ENCODE measurements at places on chromosomes 2 and 18.

DNA sequence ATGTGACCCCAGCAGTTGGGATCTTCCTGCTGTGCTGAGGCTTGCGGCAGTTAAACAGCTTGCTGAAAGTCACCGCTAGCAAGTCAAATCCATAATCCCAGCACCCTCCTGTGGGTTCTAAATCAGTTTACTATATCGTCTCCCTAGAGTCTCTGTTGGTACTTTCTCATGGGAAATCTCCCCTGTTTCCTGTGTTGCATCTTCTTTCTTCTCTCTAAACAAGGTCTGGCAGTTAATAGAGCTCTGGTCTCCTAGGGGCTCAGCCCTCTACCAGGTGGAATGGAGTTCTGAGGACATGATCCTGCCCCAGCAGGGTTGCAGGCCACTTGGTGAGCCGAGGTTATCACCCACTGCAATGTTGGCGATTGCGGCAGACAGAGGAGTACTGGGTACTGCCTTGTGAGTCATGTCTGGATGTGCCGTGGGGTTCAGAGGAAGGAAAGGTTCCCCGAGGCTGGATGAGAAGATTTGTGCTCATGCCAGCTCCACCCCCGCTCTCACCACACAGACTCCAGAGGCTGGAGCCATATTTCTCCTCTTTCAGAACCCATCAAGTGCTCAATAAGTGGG is 59.4 kb upstream of the SIX2 start:
- no peak for DNase-seq

DNA sequence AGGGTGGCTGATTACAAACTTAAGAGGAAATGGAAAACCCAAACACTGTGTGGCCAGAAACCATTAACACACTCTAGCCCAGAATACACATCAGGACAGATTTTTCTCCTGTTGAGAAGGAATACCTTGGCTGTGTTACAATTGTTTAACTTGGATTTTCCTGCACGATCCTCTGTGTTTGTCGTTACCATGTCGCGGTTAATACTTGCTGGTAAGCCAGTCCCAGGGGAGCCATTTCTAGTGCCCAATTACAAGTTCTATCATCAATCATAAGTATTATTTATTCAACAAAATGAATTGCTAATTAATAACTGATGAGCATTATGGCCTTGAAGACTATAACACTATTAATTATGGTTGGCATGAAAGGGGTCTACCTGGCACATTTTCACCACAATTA is 146.8 kb downstream of the LNPK start:
- DNase-seq, result no peak

DNA sequence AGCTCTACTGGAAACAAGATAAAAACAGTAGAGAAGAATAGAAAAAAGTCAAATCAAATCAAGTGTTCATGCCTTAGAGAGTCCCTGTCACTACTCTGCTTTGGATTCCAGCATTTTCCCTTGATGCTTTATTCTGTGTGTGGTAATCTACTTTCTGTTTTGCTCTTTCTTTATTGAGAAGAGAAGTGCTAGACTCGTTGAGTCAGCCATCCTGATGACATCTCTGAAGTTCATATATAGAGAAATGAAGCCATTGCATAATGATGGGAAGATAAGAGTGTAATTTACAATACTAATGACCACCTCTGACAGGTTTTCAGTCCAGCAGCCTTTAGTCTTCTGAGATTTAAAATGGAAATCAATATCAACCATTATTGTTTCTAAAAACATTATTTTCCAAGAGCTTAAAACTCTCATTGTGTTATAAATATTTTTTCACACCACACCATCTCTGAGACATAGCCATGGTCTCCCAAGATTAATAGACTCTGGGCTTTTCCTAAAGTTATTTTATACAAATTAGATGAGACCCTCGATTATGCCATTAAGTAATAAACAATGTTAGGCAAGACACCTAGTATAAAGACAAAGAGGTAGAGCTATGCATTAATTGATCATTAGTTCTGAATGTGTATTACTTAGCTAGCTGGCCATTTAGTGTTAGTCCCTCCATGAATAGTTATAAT is 679.0 kb upstream of the ACVR2A start:
- DNase-seq, result no peak

GRCh38 chr2:63729362-63729761 is 112.3 kb upstream of the UGP2 start:
- DNase-seq, result no peak

- DNase-seq, result no peak
Observed at GRCh38 chr2:153871231-153872221, at the start of gene GALNT13. TSS of gene GALNT13 (plus strand) at chr2:153871922.

GRCh38 chr2:60028849-60029565 is 524.4 kb downstream of the BCL11A start:
- no peak for DNase-seq

- DNase-seq, result no peak
Observed at GRCh38 chr2:36490749-36491148, 107.2 kb downstream of the FEZ2 start.

DNA sequence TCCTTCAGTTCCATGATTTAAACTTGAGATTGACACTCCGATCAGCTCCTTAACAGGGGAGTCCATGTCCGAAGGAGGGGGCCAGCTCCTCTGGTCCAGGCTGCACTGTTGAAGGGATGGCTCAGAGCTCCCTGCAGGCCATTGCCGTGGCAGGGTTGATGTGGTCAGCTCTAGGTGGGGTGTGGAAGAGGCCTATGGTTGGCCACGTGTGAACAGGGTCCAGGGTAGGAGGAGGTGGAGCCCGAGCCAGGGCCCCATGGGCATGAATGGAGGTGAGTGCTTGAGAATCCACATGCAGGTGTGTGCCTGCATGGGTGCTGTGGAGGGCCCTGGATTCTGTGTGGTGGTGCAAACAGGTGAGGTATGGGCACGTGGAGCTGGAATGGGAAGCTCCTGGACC is 1.1 kb downstream of the SPEG start:
- DNase-seq, result no peak

All from RPMI8226 (cell line).